NCI-H748 treated with DMSO at 0.1 percent for 48 hours (cell line): ENCODE measurements at places on chromosomes 1 and 21.

GRCh38 chr1:119883826-119884225 lies 12.5 kb downstream of the ADAM30 start:
- DNase-seq = no peak

DNA sequence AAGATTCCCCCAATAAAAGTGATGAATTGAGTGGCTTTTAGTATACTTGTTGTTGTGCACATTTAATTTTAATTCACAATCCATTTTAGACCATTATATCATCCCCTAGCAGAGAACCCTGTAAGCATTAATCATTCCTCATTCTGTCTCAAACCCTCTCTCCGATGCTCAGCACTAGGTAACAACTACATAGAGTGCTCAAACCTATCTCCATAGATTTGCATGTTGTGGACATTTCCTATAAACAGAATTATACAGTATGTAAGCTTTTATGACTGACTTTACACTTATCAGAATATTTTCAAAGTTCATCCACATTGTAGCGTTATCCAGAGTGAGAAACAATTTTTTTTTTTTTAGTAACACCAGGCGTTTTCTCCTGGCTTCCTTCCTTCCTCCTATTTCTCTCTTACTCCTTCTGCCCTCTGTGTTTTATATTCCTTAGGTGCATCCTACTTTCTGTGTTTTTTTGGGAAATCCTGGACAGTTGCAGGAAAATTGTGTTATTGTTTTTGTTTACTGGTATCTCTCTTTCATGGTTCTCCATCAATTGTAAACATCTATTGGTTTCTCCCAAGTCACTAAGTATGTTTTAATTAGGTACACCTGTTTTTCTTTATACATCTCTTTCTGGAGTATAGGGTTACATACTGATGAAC lies 1528.0 kb upstream of the TPTE start:
- DNase-seq = no peak

- DNase-seq = no peak
Observed at GRCh38 chr1:41698916-41699860, 214.7 kb upstream of the EDN2 start.

DNA sequence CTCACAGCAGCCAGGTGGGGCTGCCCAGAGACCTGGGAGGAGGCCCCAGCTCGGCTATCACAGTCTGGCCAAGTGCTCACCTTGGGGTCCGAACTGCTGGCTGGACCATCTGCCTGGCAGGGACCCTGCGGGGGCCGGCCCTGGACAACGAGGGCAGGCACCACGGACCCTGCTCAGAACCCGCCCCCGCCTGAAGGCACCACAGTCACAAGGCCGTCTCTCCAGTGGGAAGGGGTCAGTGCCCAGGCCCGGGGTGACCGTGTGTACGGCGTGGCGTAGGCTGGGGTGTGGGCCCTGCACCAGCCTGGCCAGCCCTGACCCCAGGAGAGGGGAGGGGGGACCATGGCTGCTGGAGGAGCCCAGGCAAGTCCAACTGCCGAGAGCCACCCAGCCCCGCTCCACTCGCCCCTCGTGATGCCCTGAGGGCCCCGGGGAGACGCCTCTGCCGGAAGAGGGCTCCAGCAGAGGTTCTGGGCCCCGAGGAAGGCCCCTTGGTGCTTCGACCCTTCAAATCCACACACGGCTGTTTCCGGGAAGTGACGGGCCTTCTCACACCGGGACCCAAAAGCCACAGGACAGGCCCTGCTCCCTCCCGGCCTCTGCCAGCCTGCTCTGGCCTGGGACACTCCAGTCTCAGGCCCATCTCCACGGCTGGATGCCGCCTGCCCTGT lies 11.2 kb upstream of the RNF223 start:
- no peak for DNase-seq

DNA sequence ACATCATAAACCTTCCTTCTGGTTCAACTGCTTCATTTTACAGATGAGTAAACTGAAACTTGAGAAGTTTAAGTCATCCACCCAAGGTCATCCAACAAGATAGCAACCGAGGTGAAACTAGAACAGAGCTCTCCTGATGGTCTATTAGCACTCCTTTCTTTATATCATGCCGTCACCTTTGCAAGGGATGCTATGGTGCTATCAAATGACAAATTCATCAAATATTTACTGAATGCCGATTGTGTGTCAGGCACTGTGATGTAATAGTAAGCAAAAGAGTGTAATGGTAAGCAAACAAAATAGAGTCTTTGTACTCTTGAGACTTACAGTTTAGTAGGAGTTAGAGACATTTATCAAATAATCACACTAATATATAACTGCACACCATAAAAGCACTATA lies 14.0 kb upstream of the SGIP1 start:
- DNase-seq = peak; percentile 57

DNA sequence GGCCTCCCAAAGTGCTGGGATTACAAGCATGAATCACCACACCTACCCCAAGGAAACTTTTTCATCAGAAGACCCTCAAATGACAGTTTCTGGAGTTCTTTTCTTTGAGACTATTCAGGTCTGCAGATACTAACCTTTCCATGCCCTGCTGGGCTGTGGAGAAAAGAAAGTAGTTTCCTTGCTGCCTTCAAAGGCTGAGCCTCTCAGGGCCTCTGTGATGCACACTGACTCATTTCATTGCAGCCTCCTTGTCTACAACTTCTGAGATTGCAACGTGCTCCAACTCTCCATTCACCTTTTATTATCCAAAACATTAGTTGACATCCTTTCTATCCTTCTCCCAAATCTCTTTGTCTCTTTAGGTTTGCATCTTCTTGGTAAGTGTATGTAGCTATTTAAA lies 8.8 kb upstream of the SAMSN1 start:
- DNase-seq = no peak

GRCh38 chr21:36851121-36851520 lies 115.3 kb downstream of the HLCS start:
- no peak for DNase-seq

DNA sequence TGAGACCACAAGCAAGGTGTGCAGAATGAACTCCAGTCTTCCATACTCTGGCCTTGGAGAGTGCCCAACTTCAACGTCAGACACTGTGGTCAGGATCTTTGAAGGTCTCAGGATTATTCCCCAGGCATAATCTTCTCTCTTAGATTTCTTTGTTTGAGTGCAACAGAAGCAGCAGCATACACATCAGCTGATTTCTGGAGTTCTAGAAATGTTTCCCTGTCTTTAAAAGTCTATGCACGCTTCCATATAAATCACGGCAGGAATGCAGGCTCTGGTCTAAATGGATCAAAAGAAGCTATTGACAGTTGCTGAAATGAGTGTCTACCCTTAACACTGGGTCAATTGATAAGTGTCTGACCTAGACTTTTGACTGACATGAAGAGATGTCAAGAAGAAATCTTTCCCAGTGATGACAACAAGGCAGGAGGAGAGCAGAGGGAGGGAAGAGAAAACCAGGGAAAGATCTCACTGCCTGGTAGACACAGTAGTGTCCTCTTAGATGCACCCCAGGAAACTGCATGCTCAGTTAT lies 279.7 kb downstream of the SPATA17 start:
- DNase-seq = no peak

DNA sequence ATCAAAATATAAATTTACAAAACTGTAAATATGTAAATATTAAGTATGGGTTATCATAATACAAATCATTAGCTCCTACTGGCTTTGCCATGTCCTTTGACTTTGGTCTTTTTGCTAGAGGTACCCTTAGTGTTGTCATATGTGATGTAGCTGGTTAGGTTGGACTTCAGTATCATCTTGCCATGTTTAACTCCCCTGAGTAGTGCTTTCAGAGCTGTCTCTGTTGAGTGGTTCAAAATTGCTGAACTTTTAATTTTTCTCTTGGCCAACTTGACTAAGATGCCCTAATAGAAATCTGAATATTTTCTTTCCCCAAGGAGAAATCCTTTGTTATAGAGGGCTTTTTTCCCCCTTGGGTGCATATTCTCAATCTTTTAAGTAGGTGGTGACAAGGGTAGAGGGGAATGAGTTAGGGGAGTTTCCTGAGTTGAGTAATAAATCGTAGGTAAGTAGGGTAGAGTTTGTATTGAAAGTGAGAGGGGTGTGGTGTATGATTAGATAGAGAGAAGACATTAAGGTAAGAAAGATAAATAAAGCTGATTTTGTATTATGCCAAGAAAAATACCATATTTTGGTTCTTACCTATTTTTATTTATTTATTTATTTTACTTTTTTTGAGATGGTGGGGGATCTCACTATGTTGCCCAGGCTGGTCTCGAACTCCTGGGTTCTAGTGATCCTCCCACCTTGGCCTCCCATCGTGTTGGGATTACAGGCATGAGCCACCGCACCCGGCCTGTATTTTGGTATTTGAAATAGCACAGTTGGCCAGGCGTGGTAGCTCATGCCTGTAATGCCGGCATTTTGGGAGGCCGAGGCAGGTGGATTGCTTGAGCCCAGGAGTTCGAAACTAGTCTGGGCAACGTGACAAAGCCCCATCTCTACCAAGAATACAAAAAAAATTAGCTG lies 21.8 kb downstream of the RPRD2 start:
- DNase-seq = no peak

DNA sequence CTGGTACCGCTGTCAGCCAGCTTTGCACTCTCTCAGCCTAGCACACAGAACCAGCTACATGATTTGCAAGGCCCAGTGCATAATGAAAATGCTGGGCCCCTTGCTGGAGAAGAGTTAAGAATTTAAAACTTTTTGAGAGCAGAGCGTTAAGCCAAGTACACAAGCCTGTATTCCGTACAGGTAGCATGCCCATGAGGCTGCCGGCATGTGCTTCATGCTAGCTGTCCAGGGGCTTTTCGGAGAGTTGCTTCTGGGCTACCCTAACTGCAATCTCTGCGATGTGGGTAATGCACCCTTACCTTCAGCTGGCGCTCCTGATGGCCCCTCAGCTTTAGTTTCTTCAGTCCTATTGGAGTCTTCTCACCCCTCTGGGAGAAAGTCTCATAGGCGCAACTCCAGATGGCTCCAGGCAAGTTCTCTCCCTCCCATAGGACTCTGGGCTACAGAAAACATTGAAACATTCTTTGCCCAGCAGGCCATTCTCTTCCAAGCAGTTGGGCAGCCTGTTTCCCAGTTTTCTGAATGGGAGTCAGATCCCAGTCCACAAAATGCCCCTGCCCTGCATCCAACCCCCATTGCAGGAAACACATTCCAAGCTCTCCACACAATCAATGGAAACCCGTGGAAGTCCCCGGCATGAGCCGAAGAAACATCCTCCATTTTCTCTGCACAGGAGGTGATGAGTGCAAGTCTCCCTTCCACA lies 5.7 kb upstream of the AKT3 start:
- DNase-seq = no peak

GRCh38 chr1:83905315-83905907 lies 93.5 kb downstream of the TTLL7 start:
- peak; percentile 6 for DNase-seq

DNA sequence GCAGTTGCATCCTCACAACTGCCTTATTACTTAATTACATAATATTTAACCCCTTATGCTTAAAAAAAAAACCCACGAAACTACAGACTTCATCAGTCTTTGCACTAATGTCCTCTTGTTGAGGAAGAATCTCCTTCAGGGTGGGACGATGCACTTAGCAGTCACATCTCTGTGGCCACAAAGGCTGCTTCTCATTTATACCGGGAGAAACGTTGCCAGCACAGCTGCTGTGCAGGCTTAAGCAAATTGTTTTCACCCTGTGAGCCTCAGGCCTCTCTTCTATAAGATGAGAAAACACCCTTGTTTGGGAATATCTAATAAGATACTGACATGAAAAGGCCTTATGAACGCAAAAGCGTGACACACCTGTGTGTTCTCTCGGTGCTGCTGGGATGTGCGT lies 2.9 kb upstream of the OBSCN start:
- DNase-seq = no peak

- DNase-seq = no peak
Observed at GRCh38 chr1:112397841-112398240, 1.8 kb downstream of the CTTNBP2NL start.

DNA sequence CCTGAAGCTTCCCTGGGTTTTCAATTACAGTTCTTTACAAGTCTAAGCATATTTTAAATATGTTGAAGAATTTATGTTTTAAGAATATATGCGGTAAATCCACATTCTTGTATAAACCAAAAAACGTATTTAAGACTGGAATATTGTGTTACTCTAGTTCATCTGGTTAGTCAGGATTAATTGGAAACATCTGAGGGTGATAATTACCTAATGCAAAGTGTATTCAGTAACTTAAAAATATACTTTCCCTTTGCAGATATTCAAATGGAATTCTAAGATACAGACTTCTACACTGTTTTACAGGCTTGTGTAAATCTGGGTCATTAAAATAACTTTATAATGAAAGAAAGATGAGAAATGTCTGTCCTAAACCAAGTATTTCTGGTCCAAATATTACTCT lies 302.0 kb downstream of the VAV3 start:
- no peak for DNase-seq

DNA sequence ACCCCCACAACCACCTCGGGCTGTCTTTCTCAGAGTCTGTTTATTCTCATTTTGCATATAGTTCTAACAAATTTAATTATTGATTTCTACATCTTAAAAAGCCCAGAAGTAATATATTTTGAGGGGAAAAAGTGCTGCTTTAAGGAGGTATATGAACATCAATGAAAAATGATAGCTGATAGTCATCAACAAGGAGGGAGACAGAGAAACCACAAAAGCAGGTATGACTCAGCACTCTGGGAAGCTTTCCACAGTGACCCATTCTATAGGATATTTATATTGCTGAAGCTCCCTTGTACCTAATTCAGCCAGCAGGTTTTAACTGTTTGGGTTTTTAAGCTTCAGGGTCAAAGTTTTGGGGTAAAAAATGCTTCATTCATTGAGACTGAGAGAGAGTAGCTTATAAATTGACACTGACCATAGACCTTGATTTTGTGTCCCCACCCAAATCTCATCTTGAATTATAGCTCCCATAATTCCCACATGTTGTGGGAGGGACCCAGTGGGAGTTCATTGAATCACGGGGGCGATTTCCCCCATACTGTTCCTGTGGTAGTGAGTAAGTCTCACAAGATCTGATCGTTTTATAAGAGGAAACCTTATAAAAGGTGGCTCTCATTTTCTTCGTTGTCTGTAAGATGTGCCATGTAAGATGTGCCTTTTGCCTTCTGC lies 27.4 kb downstream of the VANGL1 start:
- DNase-seq = no peak

- no peak for DNase-seq
Observed at GRCh38 chr1:117594261-117594990, 11.4 kb upstream of the TENT5C start.

GRCh38 chr1:244450597-244451538 lies 841 bp downstream of the ADSS2 start:
- DNase-seq = peak; percentile 12

GRCh38 chr1:92797961-92798360 lies 13.1 kb upstream of the EVI5 start:
- DNase-seq = no peak

- DNase-seq = no peak
Observed at GRCh38 chr1:199466961-199467360, 560.5 kb upstream of the NR5A2 start.

DNA sequence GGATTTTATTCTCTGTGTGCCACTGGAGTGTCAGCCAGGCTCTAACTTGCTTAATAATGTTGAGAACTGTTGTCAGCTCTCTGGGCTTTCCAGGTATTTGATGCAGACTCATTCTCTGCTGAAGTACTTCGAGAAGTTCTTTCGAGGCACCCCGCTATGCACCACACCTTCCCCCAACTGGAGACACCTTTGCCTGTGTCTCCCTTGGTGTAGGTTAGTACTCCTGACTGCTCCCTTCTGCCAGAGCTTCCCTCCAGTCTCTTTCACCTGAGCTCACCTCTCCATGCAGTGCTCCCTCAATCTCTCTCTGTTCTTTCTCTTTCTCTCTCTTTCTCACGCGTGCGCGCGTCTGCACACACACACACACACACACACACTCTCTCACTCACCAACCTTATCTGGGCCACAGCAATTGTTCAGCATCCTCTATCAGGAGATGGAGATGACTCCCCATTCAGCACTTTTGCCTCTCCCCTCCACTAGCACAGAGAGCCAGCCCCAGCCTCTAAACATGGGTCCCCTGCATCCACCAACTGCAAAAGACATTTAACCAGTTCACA lies 14.0 kb upstream of the MGST3 start:
- DNase-seq = no peak
